ENCODE measurements at places on chromosomes 5 and 9.
A peak's percentile ranks its signal among the peaks of the same experiment; 100 is the strongest.

- DNase-seq: no peak
These were observed 105.5 kb upstream of the PITX1 start for GRCh38 chr5:135139381-135140134.

DNA sequence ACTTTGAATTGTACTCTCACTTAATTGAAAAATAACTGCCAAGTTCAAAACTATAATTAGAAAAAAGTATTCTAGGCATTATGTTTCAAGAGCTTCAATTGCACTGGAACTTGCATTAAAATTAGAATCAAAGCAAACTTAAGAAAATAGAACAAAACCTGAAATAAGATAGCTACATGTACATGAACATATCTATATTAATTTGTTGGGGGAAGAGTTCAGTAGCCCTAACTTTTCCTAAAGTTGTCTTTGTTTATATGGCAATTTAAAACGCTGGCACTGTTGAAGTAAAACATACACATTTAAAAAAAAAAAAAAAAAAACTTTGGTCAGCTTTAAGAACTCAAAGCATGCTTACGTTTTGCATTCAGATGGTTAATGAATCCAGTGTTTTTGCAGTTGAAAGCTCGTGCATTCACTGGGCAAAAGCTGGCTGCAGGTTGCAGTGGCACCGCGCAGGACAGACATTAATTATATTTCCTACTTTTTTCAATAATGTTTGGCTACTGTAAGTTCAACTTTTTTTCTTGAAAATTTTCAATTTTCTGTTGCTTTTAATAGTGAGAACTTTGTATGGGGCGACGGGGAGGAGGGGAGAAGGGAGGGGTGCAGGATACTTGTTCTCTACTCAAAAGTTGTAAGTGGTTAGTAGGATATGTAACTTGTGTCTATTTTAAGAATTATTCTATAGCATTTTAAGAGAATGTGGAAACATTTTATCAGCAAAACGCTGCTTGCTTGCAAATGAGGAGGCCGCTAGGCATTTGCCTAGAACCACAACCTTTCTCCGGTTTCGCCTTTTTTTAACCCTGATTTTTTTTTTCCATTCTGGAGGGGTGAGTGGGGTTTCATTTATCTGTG, 3.9 kb downstream of the NR2F1 start:
- DNase-seq: no peak

DNA sequence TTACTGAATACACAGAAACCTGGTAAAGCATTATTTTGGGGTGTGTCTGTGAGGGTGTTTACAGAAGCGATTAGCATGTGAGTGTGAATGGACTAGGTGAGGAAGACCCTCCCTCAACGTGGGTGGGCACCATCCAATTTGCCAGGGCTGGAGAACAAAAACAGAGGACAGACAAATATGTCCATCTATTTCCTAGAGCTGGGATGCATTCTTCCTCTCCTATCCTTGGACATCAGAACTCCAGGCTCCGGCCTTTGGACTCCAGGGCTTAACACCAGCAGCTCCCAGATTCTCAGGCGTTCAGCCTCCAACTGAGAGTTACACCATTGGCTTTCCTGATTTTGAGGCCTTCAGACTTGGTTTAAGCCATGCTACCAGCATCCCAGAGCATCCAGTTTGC, 65.8 kb upstream of the CHD1 start:
- no peak for DNase-seq

DNA sequence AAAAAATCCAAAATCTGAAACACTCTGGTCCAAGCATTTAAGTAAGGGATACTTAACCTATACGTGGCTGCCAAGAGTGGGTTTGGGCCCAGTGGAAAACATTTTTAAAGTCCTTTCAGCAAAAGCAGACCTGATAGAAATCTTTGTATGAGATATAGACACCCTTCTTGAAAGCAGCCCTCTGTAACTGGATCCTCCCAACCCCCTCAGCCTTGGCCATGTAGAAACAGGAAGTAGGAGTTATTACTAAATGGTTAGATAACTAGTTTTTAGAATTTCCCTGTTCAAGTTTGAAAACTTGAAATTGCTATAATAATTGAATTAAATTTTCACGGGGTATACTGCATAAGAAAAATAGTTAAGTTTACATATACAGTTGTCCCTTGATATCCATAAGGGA, 111.3 kb upstream of the PCA3 start:
- no peak for DNase-seq

GRCh38 chr9:127884427-127884911, 7.0 kb upstream of the AK1 start:
- no peak for DNase-seq

- DNase-seq: no peak
These were observed 727 bp upstream of the DNAJA1 start for GRCh38 chr9:33024126-33024965.

- no peak for DNase-seq
These were observed 126.9 kb upstream of the MAP3K1 start for GRCh38 chr5:56688402-56688801.

DNA sequence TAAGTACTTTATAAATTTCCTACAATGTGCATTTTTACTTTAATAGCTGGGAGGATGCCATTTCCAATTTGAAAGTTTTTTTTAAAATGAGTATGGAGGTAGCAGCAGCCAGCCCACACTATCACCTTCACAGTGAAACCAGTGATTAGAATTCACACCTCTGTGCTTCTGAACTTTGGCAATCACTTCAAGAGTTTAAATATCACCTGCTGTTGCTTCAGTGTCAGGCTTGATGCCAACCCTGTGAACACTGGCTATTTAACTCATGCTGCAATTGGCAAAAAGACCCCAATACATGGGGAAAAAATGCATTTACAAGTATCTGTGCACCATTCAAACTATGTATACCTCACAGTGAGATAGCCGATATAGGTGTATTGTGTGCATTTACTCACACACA, 57.4 kb downstream of the CDK5RAP2 start:
- DNase-seq: no peak

GRCh38 chr9:71861618-71862017, 49.4 kb downstream of the ABHD17B start:
- no peak for DNase-seq

- DNase-seq: peak; percentile 76
These were observed 7.9 kb upstream of the PSD2 start for GRCh38 chr5:139787568-139788293.

DNA sequence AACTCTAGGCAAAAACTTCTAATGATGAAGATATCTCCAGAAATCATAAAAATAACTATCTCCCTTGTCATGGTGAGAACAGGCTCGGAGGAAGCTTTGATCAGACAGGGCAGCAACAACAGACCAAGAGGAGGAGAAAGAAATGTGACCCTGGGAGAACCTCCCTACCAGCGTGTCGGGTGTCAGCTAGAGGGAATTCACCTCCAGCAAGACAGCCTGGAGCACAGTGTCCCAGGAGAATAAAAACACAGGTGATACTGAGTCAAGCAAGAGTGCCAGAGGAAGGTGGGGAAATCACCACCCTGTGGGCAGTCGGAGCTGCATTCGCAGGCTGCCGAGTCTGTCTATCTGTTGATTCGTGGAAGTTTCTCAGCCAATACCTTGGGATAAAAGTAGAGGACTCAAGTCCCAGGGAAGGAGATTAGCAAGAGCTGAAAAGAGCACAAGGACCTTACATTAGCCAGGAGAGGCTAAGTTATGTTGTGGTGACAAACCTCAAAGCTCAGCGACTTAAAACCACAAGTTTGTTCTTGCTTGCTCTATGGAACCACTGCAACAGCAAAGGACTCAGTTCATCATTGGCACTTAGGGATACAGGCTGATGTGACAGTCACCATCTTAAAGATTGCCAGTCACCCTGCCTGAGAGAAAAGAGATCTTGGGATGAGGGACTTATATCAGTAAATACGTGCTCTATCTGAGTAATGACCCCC, 598.3 kb downstream of the CCDC171 start:
- no peak for DNase-seq

DNA sequence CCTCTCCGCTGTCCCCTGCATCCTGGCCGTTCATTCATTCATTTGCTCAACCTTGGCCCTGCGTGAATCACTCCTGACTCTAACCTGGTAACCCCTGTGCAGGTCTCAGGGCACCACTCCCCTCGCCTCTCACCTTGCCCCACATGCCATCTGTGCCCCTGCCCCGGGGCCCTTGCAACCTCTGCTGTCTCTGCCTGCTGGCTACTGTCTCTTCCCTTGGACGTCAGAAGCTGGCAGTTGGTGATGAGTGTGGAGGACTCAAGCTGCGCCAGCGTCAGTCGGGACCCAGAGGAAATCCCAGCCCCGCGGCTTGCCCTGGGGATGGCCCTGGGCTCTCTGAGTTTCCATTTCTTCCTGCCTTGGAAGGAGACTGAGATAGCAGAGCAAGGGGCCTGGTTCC, 154.9 kb downstream of the OLFM1 start:
- no peak for DNase-seq

DNA sequence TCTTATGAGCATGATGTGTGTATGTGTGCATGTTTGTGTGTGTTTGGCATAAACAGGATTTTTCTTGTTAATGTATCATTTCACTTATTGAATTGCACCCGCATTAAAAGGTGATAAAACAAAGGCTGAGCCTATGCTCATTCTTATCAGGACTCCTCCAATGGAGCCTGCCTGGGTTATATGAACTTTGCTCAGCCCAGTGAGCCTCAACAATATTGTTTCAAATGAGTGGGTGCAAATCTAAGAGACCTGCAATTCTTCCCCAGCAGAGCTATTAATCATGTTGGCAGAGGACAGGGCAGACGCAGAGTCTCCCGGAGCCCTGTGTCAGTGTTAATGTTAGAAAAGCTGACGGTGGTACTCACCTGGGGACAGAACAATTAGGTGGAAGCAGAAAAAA, 71.6 kb downstream of the SH3RF2 start:
- no peak for DNase-seq

DNA sequence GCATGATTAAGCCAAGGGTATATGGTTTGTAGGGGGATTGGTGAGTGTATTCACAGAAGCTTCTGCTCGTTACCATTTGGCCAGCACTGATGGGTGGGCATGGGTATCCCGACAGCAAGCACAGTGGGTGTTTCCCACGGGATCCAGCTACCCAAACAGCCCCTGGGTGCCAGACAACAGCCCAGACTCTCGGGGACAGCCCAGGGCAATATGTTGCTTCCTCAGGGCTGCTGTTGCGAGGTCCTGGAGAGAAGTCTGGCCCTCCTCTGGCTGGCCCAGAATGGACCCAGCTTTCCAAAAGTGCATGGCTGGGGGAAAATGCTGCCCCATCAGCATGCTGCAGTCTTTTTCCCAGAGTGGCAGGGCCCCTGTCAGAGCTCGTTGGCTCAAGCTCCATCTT, 247.0 kb downstream of the IRX1 start:
- no peak for DNase-seq

DNA sequence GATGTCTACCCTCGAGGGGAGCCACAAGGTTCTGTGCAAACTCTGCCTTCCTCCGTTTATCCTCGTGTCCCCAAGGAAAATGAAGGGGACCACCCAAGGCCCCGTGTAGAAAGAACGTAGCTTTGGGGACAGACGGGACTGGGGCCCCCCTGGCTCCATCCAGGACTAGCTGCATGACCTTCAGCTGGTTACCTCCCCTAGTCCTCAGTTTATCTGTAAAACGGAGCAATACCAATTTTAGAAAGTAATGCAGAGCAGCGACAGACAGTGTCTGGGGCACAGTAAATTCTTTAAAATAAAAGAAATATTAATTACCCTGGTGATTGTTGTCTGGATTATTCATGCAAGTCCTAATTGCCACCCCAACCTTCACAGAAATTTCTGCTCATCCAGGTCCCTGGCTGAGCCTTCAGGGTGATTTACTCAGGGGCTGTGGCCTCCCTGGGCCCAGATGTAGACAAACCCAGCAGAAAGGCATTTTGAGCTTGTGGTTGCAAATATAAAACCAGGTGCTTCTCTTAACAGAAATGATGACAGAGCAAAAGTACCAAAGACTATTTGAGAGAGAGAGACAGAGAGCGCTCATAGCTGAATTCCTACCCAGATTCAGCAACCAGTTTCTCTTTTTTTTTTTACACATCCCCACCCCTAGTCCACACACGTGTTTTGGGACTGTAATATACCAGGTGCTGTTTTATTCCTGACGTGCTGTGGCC, 155.1 kb upstream of the SMIM23 start:
- DNase-seq: no peak

DNA sequence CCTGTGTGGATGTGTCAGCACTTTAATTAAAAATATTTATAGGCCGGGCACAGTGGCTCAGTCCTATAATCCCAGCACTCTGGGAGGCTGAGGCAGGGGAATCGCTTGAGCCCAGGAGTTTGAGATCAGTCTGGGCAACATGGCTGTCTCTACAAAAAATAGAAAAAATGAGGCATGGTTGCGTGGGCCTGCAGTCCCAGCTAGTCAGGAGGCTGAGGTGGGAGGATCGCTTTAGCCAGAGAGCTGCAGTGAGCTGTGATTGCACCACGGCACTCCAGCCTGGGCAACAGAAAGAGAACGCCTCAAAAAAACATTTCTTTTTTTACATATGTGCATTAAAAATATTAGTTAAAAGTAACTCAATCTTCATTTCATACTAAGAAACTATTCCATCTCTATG, 6.2 kb downstream of the TBC1D9B start:
- DNase-seq: no peak

- no peak for DNase-seq
These were observed 117.7 kb downstream of the MARCHF3 start for GRCh38 chr5:126912616-126913200.

DNA sequence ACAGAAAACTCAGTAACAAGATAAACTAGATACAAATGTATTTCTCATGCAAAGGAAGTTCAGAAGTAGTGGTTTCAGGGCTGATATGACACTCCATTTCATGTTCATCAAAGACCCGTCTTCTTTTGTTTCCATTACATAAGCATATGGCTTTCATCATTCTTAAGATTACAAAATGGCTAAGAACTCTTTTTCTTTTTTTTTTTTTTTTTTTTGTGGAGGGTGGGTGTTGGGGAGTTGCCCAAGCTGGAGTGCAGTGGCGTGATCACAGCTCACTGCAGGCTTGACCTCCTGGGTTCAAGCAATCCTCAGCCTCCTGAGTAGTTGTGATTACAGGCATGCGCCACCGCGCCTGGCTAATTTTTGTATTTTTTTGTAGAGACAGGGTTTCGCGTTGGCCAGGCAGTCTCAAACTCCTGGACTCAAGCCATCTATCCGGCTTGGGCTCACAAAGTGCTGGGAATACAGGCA, 22.0 kb upstream of the PTBP3 start:
- DNase-seq: no peak

GRCh38 chr5:147611483-147611882, 101.6 kb upstream of the DPYSL3 start:
- DNase-seq: no peak

DNA sequence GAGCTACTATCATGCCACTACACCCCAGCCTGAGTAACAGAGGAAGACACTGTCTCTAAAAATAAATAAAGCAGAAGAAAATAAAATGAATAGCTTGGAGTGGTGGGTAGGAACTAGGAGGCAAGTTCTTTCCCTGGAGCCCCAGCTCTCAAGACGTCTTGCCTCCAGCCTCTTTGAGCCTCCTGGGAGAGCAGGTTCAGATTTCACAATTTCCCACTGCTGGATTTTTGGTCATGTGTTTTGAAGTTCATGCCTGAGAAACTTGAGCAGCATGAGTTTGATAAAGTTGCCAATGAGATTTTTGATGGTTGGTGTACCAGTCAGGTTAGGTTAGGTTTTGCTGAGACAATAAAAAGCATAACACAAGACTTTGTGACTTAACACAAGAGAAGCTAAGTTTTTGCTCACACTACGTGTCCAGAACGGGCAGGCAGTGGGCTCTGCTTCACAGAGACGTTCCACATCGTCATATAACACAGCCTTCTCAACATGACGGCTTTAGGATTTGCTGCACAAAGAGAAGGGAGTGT, 4.1 kb upstream of the CCDC69 start:
- DNase-seq: no peak
